B cell (primary cell): ENCODE measurements at places on chromosomes 11 and 22.

- peak; percentile 61 for DNase-seq
- no peaks in the 10 kb centered on the region for H3K27me3 ChIP-seq
- peaks cover 5% of the 10 kb centered on the region for H3K36me3 ChIP-seq
- peak overlapping the region; percentile 92 for H3K4me3 ChIP-seq
Measured at GRCh38 chr11:102316346-102316904, 859 bp upstream of the BIRC3 start.

DNA sequence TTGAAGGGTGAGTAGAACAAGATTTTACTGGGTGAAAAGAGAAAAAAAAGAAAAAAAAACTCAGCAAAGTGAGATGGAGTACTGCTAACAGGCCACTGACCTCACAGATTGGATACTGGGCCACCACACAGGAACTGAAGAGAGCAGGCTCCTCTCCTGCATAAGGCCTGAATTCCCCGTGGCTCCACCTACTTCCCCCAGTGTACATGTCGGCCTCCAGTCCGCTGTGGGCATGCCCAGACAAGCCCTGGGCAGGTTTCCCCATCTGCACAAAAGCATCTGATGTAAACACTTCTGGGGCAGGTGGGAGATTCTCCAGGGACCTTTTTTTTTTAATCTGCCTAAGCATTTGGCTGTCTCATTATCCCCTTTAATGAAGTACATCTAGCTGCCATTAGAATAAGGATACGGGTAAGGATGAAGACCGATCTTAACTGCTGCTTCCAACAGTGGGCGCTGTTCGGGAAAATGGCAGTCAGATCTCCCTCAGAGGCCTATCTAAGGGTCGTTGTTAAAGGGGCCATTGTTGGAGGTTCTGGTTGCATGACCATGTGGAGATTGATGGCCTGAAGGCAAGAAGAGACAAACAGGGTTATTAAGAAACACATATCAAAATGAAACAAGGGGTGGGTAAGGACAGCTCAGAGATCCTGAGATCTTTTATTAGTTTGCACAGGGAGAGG is 48.5 kb downstream of the MS4A13 start:
- DNase-seq = peak; percentile 8
- no peak overlapping the region for H3K4me3 ChIP-seq
- peaks cover 2% of the 10 kb centered on the region for H3K27me3 ChIP-seq

DNA sequence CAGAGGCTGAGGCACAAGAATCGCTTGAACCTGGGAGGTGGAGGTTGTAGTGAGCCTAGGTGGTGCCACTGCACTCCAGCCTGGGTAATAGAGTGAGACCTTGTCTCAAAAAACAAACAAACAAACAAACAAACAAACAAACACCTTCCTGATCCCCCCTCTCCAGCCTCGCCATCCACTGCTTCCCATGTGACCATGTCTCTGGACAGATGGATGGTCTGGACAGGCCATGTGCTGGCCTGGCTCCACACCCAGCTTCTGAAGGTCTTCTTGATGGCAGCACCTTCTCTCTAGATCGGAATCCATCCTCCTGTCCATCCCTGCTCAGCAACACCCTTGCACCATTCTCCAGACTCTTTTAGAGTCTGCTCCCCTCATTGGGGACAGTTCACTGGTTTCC is 10.7 kb upstream of the PEX26 start:
- H3K36me3 ChIP-seq = no peaks in the 10 kb centered on the region
- no peak overlapping the region for H3K4me3 ChIP-seq
- peaks cover 73% of the 10 kb centered on the region for H3K4me1 ChIP-seq
- no peak overlapping the region for H3K27ac ChIP-seq

GRCh38 chr11:1598816-1599215 is 722 bp upstream of the KRTAP5-2 start:
- no peaks in the 10 kb centered on the region for H3K36me3 ChIP-seq
- no peaks in the 10 kb centered on the region for H3K4me1 ChIP-seq
- H3K27ac ChIP-seq = no peak overlapping the region
- no peak for DNase-seq

GRCh38 chr11:34988294-34989255 is 72.2 kb downstream of the PDHX start:
- H3K4me1 ChIP-seq = peaks cover 6% of the 10 kb centered on the region
- H3K27me3 ChIP-seq = no peaks in the 10 kb centered on the region
- DNase-seq = no peak
- H3K27ac ChIP-seq = peak overlapping the region; percentile 16

- H3K4me3 ChIP-seq = no peak overlapping the region
- H3K36me3 ChIP-seq = no peaks in the 10 kb centered on the region
- no peak for DNase-seq
- no peak overlapping the region for H3K27ac ChIP-seq
- H3K27me3 ChIP-seq = peaks cover 75% of the 10 kb centered on the region
Measured at GRCh38 chr11:128895526-128895925, 4.4 kb downstream of the KCNJ5 start.

DNA sequence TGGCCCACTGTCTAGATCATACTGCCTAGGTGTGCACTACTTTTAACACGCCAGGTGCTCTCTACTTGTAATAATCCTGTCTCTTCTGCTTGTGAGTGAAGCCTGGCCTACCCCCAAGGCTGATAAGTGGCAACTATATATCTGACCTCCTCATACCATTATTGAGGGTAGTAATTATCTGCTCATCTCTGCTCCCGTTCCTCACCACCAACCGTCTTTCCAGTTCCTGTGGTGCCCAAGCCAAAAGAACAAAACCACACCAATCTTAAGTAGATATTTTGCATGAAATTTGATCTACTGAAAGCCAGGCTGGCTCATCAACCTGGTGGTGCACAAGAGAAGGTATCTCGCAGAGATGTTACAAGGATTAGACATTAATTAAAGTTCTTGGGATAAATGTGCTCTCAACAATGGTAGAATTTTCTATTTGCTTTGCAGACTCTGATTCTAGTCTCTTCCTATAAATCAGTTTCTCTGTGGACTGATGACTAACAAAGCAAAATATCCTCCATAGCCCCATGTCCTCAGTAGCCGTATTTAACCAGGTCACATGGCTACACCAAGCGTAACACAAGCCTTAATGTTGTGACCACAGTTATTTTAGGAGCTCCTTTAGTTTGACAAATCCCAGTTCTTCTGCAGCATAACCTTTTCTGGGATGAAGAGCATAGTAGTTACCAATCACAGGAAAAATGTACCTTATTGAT is 267.2 kb downstream of the NTM start:
- no peaks in the 10 kb centered on the region for H3K4me1 ChIP-seq
- no peaks in the 10 kb centered on the region for H3K36me3 ChIP-seq
- H3K27me3 ChIP-seq = no peaks in the 10 kb centered on the region
- H3K4me3 ChIP-seq = no peak overlapping the region

DNA sequence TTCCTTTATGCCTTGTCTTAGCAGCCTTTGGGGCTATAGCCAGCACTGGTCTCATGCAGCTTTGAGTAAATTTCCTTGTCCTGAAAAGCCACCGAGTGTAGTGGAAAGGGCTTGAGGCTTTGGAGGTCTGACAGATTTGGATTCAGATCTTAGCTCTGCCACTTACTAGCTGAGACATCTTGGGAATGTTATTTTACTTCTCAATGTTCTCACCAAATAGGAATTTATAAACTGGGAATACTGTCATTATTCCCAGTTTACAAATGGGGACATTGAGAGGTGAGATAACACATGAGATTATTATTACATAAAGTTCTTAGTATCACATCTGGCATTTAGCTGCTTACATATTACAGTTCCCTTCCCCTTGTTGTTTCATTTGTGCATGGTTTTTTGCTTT is 95.5 kb downstream of the COMMD9 start:
- no peaks in the 10 kb centered on the region for H3K36me3 ChIP-seq
- H3K4me3 ChIP-seq = no peak overlapping the region
- no peak overlapping the region for H3K27ac ChIP-seq
- no peaks in the 10 kb centered on the region for H3K4me1 ChIP-seq
- no peaks in the 10 kb centered on the region for H3K27me3 ChIP-seq

DNA sequence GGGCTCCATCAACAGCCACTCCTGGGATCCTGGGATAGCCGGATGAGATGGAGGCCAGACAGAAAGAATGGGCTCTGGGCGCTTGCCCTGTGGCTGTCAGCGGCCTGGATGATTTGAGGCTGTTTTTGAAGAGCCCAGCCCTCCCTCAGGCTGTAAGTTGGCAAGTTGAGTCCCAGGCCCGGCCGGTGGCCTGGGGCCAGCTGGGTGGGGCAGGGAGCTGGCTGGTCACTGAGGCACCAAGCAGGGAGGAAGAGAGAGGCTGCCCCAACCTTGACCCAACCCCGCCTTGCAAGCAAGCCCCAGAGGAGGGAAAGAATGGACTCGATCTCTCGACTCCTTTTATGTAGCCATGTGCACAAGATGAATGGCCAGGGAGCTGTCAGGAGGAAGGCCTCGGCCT is 34.9 kb downstream of the RIBC2 start:
- no peaks in the 10 kb centered on the region for H3K36me3 ChIP-seq
- H3K4me3 ChIP-seq = no peak overlapping the region
- no peak for DNase-seq
- no peaks in the 10 kb centered on the region for H3K4me1 ChIP-seq
- no peak overlapping the region for H3K27ac ChIP-seq
- peaks cover 5% of the 10 kb centered on the region for H3K27me3 ChIP-seq

GRCh38 chr11:119940401-119940976 is 197.4 kb downstream of the TRIM29 start:
- no peak overlapping the region for H3K4me3 ChIP-seq
- no peaks in the 10 kb centered on the region for H3K4me1 ChIP-seq
- no peak overlapping the region for H3K27ac ChIP-seq
- H3K27me3 ChIP-seq = peaks cover 4% of the 10 kb centered on the region
- DNase-seq = no peak

DNA sequence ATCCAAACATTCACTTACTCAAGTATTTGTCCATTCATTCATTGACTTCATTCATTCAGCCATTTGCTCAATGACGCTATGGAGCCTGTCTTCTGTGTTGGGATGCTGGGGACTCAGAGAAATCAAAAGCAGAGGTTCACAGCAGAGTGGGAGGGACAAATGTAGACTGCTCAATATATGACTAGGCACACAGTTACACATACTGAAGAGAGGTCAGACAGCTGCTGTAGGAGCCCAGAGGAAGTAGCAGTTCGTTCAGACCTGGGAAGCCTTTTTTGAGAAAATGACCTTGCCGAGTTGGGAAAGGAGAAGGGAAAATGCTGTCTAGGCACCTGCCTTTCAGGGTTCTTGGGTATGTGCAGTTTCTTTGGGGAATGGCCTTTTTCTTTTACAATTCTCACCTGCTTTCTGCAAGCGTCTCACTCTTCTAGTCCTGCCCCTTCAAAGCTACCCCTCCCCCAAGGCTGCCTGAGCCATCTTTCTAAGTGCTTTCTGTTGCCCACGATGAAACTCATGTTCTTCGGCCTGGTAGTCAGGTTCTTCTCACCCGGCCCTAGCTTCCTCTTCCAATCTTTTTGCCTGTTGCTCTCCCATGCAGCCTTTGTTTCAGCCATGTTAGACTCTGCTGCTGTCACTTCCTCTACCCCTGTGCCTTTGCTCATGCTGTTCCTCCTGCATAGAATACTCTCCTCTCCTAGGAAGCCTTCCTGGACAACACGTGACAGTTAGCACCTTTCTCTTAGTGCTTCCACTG is 4.2 kb upstream of the UVRAG start:
- peaks cover 10% of the 10 kb centered on the region for H3K4me1 ChIP-seq
- no peak overlapping the region for H3K4me3 ChIP-seq
- no peak for DNase-seq
- H3K36me3 ChIP-seq = no peaks in the 10 kb centered on the region

- H3K27ac ChIP-seq = no peak overlapping the region
- DNase-seq = no peak
- no peaks in the 10 kb centered on the region for H3K27me3 ChIP-seq
- no peaks in the 10 kb centered on the region for H3K36me3 ChIP-seq
Measured at GRCh38 chr11:19428206-19429002, 187.7 kb upstream of the E2F8 start.

DNA sequence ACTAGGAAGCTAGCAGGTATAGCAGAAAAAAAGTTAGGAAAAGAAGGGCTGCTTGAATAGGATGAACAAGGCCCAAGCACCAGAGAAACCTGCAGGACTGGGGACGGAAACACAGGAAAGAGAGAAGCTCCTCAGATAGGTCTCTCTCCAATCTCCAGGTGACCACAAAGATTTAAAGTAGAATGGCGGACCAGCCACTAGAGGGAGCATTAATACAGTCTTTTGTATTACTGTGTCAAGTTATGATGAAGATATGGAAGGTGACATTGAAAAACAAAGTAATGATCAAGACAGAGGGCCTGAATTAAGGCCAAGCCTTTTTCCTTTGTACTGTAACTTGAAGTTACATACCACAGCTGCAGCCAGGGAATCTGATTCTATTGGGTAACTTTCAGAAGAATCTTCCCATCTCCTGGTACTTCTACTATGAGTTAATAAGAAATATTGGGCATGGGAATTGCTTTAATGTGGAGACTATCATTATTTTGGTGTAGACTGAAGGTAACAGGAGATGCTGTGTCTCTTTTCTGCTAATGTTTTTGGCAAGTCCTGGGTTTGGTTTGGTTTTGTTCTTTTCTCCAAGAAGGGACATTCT is 33.8 kb downstream of the OR2AG2 start:
- DNase-seq = peak; percentile 82
- H3K36me3 ChIP-seq = no peaks in the 10 kb centered on the region
- peak overlapping the region; percentile 68 for H3K27ac ChIP-seq
- no peak overlapping the region for H3K4me3 ChIP-seq
- peaks cover 49% of the 10 kb centered on the region for H3K4me1 ChIP-seq

GRCh38 chr11:118572981-118573550 is 857 bp downstream of the ARCN1 start:
- peak overlapping the region; percentile 97 for H3K27ac ChIP-seq
- no peaks in the 10 kb centered on the region for H3K27me3 ChIP-seq
- DNase-seq = no peak
- H3K4me3 ChIP-seq = peak overlapping the region; percentile 100
- peaks cover 4% of the 10 kb centered on the region for H3K36me3 ChIP-seq

DNA sequence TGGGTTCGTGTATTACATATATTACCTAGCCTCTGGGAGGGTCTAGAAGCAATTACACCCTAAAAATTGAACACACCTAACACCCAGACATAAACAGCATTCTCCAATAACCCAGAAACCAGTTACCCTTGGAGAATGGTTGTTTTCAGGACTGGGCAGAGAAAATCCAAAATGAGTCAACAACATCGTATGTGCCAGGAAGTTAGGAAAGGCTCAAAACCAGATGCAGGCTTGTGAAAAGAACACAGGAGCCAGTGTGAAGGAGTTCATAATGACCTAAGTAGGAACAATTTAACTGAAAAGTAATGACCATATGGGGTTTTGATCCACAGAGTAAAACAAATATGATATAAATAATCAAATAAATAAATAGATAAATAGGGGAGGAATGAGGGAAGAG is 5.1 kb upstream of the CLPB start:
- DNase-seq = no peak
- no peaks in the 10 kb centered on the region for H3K4me1 ChIP-seq
- H3K27me3 ChIP-seq = no peaks in the 10 kb centered on the region
